ENCODE measurements at places on chromosomes 5 and 9.

GRCh38 chr9:92176068-92176799, 61.0 kb upstream of the SPTLC1 start:
- DNase-seq = no peak

DNA sequence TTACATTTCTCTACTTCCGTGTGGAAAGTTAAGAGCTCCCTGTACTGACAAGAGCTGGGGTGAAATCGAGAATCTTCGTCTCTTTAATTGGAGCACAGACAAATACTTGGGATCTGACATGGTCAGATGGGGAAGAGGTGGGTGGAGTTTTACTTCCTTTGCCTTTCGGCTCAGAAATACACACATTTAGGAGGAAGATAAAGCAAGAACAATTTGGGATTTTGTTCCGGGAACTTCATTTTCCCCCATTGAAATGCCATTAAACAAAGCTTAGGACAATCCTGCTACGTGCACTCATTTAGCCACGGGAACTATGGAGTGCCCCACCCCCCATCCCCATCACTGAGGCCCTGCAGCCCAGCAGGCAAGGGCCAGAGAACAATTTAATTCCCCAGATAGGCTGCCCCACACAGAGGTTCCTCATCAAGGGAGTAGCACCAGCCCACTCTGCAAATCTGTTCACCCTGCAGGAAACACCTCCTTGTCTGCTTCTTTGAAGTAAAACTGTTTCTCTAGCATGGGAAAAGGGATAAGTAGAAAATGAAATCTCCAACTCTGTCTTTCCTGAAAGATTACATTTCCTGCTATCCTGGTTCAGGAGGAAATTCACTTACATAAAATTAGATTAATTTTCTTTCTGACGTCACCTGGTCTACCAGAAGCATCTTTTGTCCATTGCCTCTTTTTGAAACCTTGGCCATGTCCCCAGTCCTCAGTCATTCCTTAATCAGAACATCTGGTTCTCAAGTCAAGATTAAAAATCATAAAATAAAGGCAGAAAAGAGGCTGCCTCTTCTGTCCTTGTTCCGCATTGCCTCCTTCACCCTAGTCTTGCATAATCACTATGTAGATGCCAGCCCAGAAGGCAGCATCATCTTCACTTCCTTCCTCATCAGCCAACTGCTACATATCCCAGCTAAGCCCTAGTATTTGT, 206.4 kb downstream of the ENC1 start:
- DNase-seq = no peak

DNA sequence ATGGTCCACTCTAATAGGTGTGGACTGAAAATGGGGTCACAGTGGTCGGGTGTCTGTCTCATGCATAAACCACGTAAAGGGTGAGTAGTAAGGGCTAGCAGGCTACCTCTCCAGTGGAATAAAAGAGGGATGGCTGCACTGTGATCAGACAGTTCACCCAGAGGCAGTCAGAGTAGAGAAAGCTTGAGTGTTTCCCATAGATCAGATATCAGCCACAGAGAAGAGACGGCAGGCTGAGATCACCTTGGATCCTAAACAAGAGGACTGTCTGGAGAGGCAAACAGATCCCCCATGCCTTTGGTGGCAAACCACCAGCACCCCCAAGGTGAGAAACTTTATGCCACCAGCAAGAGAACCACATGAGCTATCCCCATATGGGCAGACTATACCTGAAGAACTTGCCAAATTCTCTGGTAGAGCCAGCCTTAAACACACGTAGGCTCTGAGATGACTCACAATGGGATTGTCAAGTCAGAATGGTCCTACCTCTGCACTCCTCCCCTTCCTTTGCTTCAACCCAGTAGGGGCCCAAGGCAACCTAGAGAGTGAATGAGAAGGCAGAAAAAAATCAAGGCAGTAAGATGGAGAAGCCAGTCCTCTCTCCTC, 205.2 kb upstream of the MAP3K1 start:
- peak; percentile 23 for DNase-seq

DNA sequence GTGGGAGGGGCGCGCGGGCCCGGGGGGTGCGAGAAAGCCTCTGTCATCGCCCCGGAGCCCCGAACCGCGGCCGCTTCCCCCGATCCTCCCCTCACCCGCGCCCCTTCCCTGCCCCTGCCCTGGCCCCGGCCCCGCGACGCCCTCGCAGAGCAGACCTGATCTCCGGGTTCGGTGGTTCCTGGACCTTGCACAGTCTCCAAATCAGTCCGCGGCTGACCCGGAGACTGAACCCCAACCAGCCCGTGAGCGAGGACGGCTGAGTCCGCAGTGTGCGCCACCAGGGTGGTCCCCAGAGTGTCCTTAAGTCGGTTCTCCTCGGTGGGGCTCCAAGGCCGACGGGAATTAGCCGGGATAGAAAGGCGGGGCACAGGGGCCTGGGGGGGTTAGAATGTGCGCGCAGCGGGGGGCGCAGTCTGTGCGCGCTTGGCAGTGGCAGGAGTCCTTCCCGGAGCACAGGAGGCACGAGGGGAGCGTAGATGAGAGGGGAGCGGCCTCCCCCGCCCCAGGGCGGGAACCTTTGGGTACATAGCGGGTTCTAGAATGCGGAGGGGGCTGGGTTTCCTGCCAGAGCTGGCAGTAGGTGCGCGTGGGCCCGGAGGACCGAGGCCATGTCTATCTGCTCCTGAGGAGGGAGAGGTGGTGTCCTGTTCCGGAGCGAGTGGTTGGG, 779 bp downstream of the PKN3 start:
- DNase-seq = peak; percentile 34

DNA sequence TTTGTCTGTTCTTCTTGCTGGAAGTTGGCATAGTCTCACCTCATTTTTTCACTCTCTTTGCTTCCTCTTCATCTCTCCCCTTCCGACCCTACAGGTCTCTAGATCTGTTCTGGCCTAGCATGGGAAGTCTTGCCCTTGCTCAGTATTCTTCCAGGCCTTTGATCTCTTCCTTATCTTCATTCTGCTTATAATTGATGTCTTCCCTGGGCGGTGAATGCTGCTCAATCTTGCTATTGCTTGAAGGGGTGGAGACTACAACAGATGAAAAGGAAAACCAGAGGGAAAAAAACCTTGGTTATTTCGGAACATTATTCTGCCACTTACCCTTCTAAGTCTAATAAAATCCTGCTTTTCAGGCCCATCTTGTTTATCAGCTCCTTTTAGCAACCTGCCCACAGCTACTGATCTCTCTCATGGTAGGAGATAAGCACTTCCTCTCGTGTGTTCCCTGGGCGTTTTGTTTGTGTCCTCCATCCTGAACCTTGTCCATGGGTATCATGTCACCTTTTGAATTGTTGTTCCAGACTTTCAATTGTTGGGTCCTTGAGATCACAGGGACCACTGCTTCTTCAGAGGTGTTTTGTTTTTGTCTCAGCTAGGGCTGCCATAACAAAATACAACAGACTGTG, 375.6 kb downstream of the ADGRV1 start:
- no peak for DNase-seq
